ENCODE measurements at places on chromosomes 7 and 10.

- no peak for DNase-seq
These were observed 13.0 kb upstream of the DLG5 start for GRCh38 chr10:77939561-77940001.

DNA sequence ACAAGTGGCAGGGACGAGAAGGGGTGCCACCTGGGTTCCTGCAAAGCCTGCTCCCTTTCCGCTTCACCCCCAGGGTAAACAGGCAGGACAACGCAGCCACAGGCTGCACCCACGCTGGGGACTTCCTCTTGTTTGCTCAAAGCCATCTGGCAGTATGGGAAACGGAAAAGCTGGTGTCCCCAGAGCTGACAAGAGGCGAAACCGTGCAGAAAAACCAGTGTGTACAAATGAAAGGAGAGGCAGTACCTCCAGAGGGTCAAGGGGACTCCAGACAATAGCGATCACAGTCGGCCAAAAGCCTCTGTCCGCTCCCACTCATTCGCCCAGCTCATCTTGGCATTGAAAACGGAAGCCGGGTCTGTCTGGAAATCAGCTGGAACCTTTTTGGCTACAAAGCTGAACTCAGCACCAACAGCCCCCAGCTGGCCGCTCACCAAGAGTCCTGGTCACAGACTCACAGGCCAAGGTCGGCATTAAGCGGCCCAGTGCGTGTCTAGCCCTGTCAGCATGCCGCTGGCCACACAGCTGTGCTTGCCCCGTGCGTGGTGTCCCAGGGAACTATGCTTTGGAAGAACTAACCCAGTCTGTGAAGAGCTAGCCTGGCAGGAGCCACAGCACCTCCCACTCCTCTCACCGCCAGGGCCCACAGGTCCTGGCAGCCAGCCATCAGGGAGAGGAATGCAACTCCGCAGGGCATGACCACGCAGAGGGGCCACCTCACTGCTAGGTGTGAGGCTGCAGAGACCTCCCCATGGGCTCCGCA, 10.4 kb downstream of the TNS3 start:
- DNase-seq: no peak

DNA sequence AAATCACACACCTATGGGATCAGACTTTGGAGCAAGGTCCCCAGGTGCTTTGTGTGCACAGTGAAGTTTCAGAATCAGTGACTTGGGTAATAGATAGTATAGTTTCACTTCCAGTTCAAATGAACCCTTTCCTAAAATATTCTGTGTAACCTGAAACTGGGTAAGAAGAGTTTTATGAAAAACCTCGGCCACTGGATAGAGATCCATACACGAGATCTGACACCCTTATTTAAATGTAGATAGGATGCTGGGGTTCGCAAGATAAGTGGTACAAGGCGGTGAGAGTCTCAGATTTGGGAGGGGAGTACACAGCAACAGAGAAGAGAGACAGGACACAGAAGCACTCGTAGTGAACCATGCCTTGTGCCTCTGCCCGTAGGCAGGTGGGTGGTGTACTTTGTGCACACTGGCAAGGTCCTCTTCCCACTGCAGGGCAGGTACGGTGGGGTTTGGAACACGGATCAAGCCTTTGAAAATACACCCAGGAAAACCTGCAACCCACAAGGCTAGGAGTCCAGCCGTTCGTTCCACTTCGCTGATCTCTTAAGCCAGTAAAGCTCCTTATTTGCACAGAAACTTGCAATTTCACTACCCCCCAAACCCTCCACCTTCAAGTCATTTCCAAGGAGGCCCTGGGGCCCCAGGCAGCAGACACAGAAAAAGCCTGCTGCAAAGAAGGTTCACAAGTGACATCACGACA, 162.8 kb downstream of the USP6NL start:
- DNase-seq: no peak

- no peak for DNase-seq
These were observed 9.9 kb upstream of the OR6V1 start for GRCh38 chr7:143042159-143042789.

DNA sequence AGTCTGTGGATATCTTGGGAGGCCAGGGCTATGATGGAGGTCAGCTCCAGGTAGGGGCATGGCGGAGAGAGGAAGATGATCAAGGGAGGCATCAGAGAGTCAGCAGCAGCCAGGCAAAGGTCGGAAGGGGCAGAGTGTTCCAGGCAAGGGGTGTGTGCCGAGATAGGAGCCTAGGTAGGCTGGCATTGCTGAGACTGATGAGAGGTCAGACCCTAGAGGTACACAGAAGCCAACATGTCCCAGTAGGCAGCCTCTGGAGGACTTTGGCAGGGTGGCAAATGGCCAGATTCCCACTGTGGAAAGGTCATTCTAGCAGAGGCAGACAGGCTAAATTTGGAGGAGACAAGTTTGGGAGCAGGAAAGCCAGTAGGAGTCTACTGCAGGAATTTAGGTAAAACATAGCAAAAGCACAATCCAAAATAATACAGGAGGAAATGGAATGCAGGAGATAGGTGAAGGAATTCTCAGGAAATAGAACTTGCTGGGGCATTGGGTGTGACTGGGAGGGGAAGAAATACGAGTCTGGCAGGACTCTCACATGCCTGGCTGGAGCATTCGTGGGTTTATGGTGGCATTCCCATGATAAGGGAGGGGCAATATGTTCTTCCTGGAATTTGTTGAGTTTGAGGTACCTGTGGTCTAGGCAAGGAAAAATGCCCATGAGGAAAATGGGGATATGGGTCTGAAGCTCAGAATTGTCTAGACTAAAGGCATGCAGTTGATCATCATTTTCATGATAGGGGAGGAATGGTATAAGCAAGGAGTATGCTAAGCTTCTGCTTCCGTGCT, 25.7 kb downstream of the TMEM176A start:
- DNase-seq: no peak

DNA sequence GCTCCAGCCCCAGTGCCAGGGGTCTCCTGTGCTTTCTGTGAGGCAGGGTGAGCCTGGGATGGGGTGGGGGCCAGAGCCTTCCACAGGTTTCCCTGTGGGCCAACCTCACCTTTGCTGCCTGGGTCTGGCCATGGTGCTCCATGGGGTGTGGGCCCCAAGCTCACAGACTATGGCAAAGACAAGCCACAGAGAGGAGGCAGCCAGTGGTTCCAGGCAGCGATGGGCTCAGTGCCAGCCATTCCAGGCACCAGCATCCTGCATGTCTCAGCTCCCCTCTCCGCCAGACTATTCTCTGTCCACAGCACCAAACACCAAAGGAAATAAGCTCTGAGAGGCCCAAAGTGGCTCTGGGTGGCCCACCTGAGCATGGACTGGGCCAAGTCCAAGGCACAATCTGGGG, 133.5 kb downstream of the PTPN20 start:
- DNase-seq: no peak

DNA sequence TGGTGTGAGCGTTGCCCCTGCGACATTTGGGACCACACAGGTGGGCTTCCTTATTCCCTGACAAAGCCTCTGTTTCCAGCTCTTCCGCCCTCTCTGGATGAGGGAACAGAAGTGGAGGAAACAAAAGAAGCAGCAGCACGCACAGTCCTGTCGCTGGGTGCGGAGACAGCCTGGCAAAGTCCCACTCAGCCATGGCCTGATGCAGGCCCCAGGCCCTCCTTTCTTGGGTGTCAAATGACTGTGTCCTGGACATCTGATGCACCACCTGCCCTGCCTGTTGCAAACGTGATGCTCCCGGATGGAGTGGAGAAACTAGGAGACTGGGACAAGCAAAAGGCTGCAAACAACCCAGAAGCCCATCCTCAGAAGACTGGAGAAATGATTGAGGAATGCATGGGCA, 20.7 kb downstream of the ZMIZ2 start:
- no peak for DNase-seq

DNA sequence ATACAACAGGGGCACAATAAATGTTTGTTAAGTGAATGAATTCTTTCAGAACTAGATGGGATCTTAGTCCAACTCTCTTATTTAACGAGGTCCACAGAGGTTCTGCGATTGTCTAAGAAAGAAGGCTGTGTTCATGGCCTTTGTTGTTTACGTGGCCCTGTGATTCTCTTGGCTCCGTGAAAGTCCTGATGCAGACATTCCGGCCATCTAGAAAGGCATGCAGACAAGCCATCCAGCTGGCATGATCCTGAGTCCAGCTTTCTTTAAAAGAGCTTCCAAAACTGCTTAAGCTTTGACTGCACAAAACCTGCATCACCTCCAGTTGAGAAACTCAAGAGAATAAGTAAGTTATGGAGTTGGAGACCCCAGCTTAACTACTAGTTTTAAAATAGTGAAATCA, 26.0 kb downstream of the EGFR start:
- no peak for DNase-seq

GRCh38 chr7:771234-772004, 44.3 kb upstream of the PRKAR1B start:
- no peak for DNase-seq

- peak; percentile 44 for DNase-seq
These were observed 348.5 kb downstream of the GRID1 start for GRCh38 chr10:86017841-86018734.

- no peak for DNase-seq
These were observed 291.6 kb downstream of the RNLS start for GRCh38 chr10:88291289-88292184.

Measured in NCI-H187 treated with DMSO at 0.1 percent for 48 hours (cell line).